Activated naive CD4-positive, alpha-beta T cell treated with anti-CD3 and anti-CD28 coated beads, Interleukin-2, amount 50 U/mL, for 16 hours (primary cell): ENCODE measurements at places on chromosomes 2 and 18.

- DNase-seq, result no peak
These were observed 62.5 kb downstream of the LHCGR start for GRCh38 chr2:48693066-48693465.

DNA sequence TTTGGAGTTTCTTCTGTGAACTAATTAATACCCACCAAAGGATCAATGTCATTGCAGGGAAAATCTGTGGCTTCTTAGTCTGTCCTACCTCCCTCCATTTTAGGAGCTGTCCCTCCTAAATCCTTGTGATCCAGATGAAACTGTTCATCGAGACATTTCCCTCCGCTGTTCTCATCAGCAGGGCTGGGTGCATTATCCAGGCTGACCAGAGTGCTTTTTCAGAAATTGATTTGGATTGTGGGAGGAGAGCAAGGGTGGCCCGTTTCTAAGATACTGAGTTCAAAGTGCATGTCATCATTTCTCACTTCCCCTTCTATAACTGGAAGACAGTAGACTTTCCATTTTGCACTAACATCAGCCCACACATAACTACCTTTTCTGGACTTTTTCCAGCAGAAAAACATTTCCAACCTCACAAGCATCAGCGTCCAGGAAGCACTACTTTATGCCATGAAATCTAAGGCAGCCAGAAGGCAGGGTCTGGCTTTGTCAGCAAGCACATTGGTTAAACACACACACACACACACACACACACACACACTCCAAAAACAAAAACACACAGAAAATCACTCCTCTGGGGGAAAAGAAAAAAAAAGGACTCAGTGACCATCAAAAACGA lies 94.1 kb downstream of the ANKRD44 start:
- no peak for DNase-seq

- no peak for DNase-seq
These were observed 28.4 kb downstream of the MCEE start for GRCh38 chr2:71101656-71102055.

GRCh38 chr2:40725950-40726349 lies 274.1 kb upstream of the SLC8A1 start:
- no peak for DNase-seq

- DNase-seq, result no peak
These were observed 714.6 kb upstream of the LRATD1 start for GRCh38 chr2:13917958-13918357.
